ENCODE measurements at places on chromosomes 11 and 22.
A peak's percentile ranks its signal among the peaks of the same experiment; 100 is the strongest.

GRCh38 chr11:73376803-73377629, 817 bp downstream of the RELT start:
- peak; percentile 80 for DNase-seq

GRCh38 chr11:10640308-10640707, 53.2 kb downstream of the IRAG1 start:
- DNase-seq, result no peak

- DNase-seq, result no peak
Observed at GRCh38 chr11:104122836-104123235, 41.1 kb downstream of the PDGFD start.

DNA sequence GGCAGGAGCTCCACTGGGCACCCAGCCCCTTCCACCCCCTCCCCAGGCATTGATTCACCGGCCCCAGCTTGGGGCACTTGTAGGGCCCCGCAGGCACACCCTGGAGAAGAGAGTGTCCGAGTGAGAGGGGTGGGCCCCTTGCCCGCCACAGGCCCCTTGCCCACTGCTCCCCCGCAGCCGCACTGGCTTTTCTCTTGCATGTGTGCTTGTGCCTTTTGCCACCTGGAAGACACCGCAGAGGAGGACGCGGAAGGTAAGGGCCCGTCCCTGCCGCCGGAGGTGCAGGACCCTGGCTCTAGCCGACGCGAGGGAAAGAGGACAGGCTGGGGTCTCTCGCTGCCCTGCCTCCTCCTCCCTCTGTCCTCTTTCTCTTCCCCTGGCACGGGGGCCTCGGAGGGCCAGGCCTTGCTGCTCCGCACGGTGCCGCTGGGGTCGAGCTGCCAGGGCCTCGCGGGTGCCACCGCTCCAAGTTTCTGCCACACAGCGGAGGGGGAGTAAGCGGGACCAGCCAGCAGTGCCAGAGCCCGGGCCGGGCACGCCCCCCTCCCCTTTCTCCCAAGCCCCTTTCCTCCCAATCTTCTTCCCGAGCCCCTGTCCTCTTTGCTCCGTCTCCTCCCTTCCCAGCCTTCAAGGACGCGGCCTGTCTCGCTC, 9.5 kb downstream of the TNNT3 start:
- DNase-seq, result no peak

GRCh38 chr11:1155274-1155693, 2.5 kb upstream of the MUC5AC start:
- no peak for DNase-seq

DNA sequence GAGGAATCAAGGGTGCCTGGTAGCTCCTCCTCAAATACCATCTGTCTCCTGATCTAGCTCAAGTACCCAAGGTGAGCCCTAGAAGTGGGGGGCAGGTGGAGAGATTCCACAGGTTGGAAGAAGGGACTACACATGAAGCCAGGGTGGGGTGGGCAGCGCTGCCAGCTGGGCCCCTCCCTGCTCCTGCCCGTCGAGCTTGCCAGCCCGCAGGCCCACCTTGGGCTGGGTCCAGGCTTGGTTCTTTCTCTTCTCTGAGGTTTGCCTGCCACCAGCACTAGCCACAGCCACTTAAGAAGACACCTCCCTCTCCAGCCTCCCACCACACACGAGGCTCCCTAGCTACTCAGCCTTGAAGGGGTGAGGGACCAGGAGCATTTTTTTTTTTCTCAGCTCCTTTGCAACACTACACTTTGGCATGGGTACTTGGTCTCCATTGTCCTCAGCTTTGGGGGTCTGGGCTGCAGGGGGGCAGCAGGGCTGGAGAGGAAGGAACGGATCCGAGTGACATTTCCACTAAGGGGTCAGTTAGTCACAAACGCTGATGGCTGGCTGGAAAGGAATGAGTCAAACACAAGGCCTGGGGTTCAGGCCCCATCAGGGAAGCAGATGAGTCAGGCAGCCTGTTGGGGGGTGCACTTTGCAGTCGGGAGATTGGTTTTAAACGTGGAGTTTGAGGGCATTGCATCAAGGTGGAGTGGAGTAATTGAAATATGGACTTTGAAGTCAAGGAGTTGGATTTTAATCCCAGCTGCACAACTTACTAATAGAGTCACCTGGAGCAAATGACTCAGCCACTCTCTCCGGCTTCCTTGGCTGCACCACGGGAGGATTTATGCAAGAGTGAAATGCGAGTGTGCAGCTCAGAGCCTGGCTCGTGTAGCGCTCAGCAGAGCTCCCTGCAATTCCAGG, 7.4 kb upstream of the NPTXR start:
- DNase-seq, result no peak
